CD4-positive, alpha-beta T cell (primary cell): ENCODE measurements at places on chromosomes 12 and 14. TPM values are rescaled to one million over a fixed set of nuclear protein-coding genes. Genes with fewer than 3 reads are reported as not detected.

Gene KCNC2
- not detected for total RNA-seq

Gene ARHGDIB
- total RNA-seq: 872 TPM

Gene CPM
- 1.9 TPM for total RNA-seq

Gene ASIC1
- total RNA-seq: 2.8 TPM

Gene CEP170B
- 4.7 TPM for total RNA-seq

Gene SLC5A8
- total RNA-seq: not detected

Gene ZNF410
- 74.3 TPM for total RNA-seq

Gene MED6
- 90.2 TPM for total RNA-seq

Gene GUCY2C
- total RNA-seq: not detected

Gene PLA2G1B
- total RNA-seq: not detected

Gene NRIP2
- total RNA-seq: not detected

Gene LBHD2
- total RNA-seq: not detected

Gene RBMS2
- total RNA-seq: 5.1 TPM

Gene AQP6
- not detected for total RNA-seq

Gene FOXN4
- total RNA-seq: not detected

Gene HNF1A
- not detected for total RNA-seq

Gene ANO6
- 11.7 TPM for total RNA-seq

Gene RAD51B
- total RNA-seq: 18.4 TPM

Gene CAPZA3
- not detected for total RNA-seq

Gene DBX2
- total RNA-seq: not detected

Gene SPRING1
- total RNA-seq: 7.6 TPM

Gene ADAMTS20
- total RNA-seq: not detected

Gene PLXNC1
- total RNA-seq: 5.2 TPM

Gene ASCL1
- not detected for total RNA-seq

Gene MYH6
- total RNA-seq: not detected

Gene ZNF26
- total RNA-seq: 29.1 TPM

Gene CLEC2D
- total RNA-seq: 122 TPM

Gene PYGL
- total RNA-seq: 0.59 TPM

Gene ADAM21
- total RNA-seq: not detected

Gene NOS1
- not detected for total RNA-seq

Gene TM7SF3
- total RNA-seq: 8.3 TPM

Gene COX8C
- total RNA-seq: not detected

Gene IL22
- not detected for total RNA-seq

Gene NANOG
- not detected for total RNA-seq

Gene CMTM5
- not detected for total RNA-seq

Gene ANKRD33
- not detected for total RNA-seq

Gene RASSF8
- 1.4 TPM for total RNA-seq
